Bladder microvascular endothelial cell (primary cell): ENCODE measurements at places on chromosomes 2 and 18. TPM values are rescaled to one million over a fixed set of nuclear protein-coding genes. Genes with fewer than 3 reads are reported as not detected.

The CCDC148 gene
- total RNA-seq, result 0.44 and 0.65 TPM in 2 replicates

The SH3BP4 gene
- 24.6 and 43.7 TPM in 2 replicates for total RNA-seq

The CERS6 gene
- total RNA-seq, result 4.7 and 35.6 TPM in 2 replicates

The VSNL1 gene
- not detected in 2 replicates for total RNA-seq

The CCDC138 gene
- 5.2 and 6.6 TPM in 2 replicates for total RNA-seq
